ENCODE measurements at places on chromosomes 16 and 17. TPM values are rescaled to one million over a fixed set of nuclear protein-coding genes. Genes with fewer than 3 reads are reported as not detected.

GRCh38 chr16:3824121-3824795 is 56.3 kb downstream of the CREBBP start:
- H3K4me3 ChIP-seq = no peak overlapping the region
- H3K27ac ChIP-seq = peak overlapping the region; percentile 47
- peak; percentile 53 for DNase-seq
- peaks cover 58% of the 10 kb centered on the region for H3K4me1 ChIP-seq

GRCh38 chr16:11977376-11978041 is 975 bp downstream of the SNX29 start:
- H3K4me1 ChIP-seq = peaks cover 13% of the 10 kb centered on the region
- H3K27me3 ChIP-seq = no peaks in the 10 kb centered on the region
- peak overlapping the region; percentile 99 for H3K4me3 ChIP-seq
- H3K27ac ChIP-seq = peak overlapping the region; percentile 93
- peak; percentile 95 for DNase-seq

DNA sequence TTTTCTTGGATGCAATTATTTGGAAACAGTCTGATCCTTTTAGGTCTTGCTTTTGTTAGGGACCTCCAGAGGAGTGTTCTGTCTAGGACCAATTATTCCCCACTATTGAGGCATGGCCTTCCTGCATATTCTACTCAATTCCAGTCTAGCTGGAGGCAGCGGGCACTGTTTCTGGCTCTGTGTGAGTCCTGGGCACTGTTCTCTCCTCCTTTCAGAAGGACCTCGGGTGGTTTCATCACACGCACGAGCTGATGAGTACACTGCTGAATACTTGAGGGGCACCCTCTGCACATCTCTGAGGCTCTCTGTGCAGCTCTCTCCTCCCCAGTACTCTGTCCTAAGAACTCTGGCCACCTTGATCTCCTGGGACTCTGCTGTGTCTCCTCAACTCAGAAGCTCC is 30.7 kb downstream of the DYNLL2 start:
- H3K27ac ChIP-seq = no peak overlapping the region
- no peaks in the 10 kb centered on the region for H3K36me3 ChIP-seq
- H3K4me1 ChIP-seq = no peaks in the 10 kb centered on the region
- H3K27me3 ChIP-seq = no peaks in the 10 kb centered on the region
- no peak for DNase-seq

The ABAT gene
- 5.2 TPM for total RNA-seq

The WIPI1 gene
- 91.4 TPM for total RNA-seq

GRCh38 chr17:50331085-50331791 is 14.7 kb upstream of the XYLT2 start:
- peak overlapping the region; percentile 40 for H3K27ac ChIP-seq
- peaks cover 14% of the 10 kb centered on the region for H3K4me1 ChIP-seq
- peak; percentile 93 for DNase-seq
- no peak overlapping the region for H3K4me3 ChIP-seq
- no peaks in the 10 kb centered on the region for H3K36me3 ChIP-seq

DNA sequence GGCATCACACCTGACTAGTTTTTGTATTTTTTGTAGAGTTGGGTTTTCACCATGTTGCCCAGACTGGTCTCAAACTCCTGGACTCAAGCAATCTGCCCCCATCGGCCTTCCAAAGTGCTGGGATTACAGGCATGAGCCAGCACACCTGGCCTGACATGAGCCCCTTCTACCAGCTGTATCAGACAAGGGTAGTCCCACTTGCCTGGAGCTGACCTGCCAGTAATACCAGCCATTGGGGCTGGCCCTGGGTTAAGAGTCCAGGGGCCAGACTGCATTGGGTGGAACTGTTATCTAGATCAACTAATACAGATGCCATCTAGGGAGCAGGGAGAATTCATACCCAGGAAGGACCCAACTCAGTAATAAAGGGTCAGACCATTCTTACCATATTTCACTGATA is 28.1 kb downstream of the WSB1 start:
- no peak overlapping the region for H3K4me3 ChIP-seq
- H3K4me1 ChIP-seq = peaks cover 19% of the 10 kb centered on the region
- DNase-seq = no peak
- H3K27ac ChIP-seq = no peak overlapping the region
- peaks cover 11% of the 10 kb centered on the region for H3K36me3 ChIP-seq

GRCh38 chr16:28974007-28974436 is 556 bp upstream of the SPNS1 start:
- H3K36me3 ChIP-seq = no peaks in the 10 kb centered on the region
- peak; percentile 88 for DNase-seq
- no peaks in the 10 kb centered on the region for H3K27me3 ChIP-seq
- H3K4me1 ChIP-seq = 0 out of 2 replicates have a peak, but pooled peaks cover 8% of the 10 kb centered on the region
- peak overlapping the region; percentile 96 for H3K4me3 ChIP-seq
- peak overlapping the region; percentile 98 for H3K27ac ChIP-seq

- peak; percentile 9 for DNase-seq
- no peak overlapping the region for H3K27ac ChIP-seq
- H3K36me3 ChIP-seq = no peaks in the 10 kb centered on the region
- no peaks in the 10 kb centered on the region for H3K27me3 ChIP-seq
- H3K4me3 ChIP-seq = no peak overlapping the region
Measured at GRCh38 chr16:83682116-83682867, 125.5 kb upstream of the HSBP1 start.

The MPV17L gene
- 2.8 TPM for total RNA-seq

The SECTM1 gene
- 3.0 TPM for total RNA-seq

The TSNAXIP1 gene
- 0.65 TPM for total RNA-seq

The NOD2 gene
- not detected for total RNA-seq

The TRPV3 gene
- total RNA-seq = 0.89 TPM

- peaks cover 18% of the 10 kb centered on the region for H3K4me1 ChIP-seq
- no peak overlapping the region for H3K27ac ChIP-seq
- H3K36me3 ChIP-seq = no peaks in the 10 kb centered on the region
- H3K4me3 ChIP-seq = no peak overlapping the region
Measured at GRCh38 chr16:77304877-77305276, 105.7 kb downstream of the SYCE1L start.

The CLEC18B gene
- total RNA-seq = 0.22 TPM

The HSD17B1 gene
- total RNA-seq = 2.3 TPM

DNA sequence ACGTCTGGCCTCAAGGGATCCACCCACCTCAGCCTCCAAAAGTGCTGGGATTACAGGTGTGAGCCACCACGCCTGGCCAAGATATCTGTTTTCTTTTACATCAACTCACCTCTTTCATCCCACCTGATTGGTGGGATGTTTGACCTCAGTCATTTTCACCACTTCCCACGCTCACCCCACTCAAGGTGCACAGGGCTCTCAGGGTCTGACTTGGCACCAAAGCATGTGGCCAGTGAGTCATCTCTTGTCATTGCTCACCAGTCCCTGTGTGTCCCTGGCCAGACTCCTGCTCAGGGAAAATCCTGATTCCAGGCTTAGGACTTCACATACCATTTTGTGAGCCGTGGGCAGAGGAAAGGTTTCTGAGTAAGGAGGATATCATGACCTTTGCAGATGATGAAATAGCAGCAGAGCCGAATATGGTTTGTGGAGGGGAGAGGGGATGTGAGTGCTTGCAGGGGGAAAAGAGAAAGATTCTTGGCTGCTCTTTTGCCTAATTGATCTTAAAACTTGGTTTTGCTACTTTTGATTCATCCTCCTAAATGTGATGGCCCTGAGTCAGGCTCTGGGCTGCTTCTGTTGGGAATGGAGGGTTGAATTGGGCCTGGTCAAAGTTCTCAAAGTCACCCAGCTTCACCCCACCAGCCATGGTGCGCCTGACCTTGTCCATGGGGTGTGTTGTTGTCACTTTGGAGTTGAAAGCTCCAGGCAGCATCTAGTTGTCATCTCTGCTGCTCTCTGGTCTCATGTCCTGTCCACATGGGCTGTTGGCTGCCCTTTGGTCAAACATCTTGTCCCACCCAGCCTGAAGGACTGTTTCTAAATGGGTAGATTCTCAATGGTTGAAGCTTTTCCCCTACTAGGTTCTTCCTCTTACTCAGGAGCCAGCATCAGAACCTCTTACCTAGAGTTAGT is 6.0 kb upstream of the KCNH6 start:
- no peak overlapping the region for H3K27ac ChIP-seq
- H3K4me3 ChIP-seq = no peak overlapping the region
- H3K36me3 ChIP-seq = no peaks in the 10 kb centered on the region
- H3K27me3 ChIP-seq = 0 out of 2 replicates have a peak, but pooled peaks cover 4% of the 10 kb centered on the region
- DNase-seq = peak; percentile 80

Data from GM23248 (cell line).